ENCODE measurements at places on chromosomes 7 and 10. TPM values are rescaled to one million over a fixed set of nuclear protein-coding genes. Genes with fewer than 3 reads are reported as not detected.

Gene WDFY4
- total RNA-seq = under 0.01 TPM

Gene NOS3
- total RNA-seq = under 0.01 TPM

Gene NPY4R
- total RNA-seq = not detected

Gene GLI3
- total RNA-seq = 2.4 TPM

Gene DGKI
- total RNA-seq = under 0.01 TPM

Gene PON3
- total RNA-seq = 0.64 TPM

Gene POM121C
- 12.1 TPM for total RNA-seq

Gene NME8
- not detected for total RNA-seq

Gene PAXIP1
- total RNA-seq = 5.0 TPM

Gene SPRN
- not detected for total RNA-seq

Gene GRID2IP
- 0.26 TPM for total RNA-seq

Gene COL17A1
- 626 TPM for total RNA-seq

Gene FAM200A
- 4.5 TPM for total RNA-seq

Gene FRMD4A
- total RNA-seq = 3.2 TPM

Gene METTL27
- total RNA-seq = 0.26 TPM

Gene SRPK2
- total RNA-seq = 70.0 TPM

Gene HOXA5
- total RNA-seq = not detected

Gene KLF14
- total RNA-seq = not detected

Gene PDAP1
- total RNA-seq = 38.2 TPM

Gene SPDYE1
- not detected for total RNA-seq

Gene TUBAL3
- 0.26 TPM for total RNA-seq

Gene PAX4
- not detected for total RNA-seq

Gene VPS37D
- total RNA-seq = 2.4 TPM

Gene ADCYAP1R1
- not detected for total RNA-seq

Gene MBL2
- not detected for total RNA-seq

Gene ACHE
- total RNA-seq = not detected

Gene TMEM236
- under 0.01 TPM for total RNA-seq

Gene SSC4D
- total RNA-seq = 1.3 TPM

Gene VWC2
- total RNA-seq = not detected

Gene SPDYE2
- not detected for total RNA-seq

Gene GFRA1
- total RNA-seq = under 0.01 TPM

Gene OPN1SW
- total RNA-seq = not detected

Gene TAS2R5
- total RNA-seq = 3.9 TPM

Gene VWA2
- total RNA-seq = 1.8 TPM

Gene CPA2
- not detected for total RNA-seq

Gene SYCE1
- not detected for total RNA-seq

Gene ZNF273
- total RNA-seq = 2.6 TPM

Gene SPDYE9
- total RNA-seq = not detected

Gene FAM25A
- 4.7 TPM for total RNA-seq

Gene NCAPG2
- 3.5 TPM for total RNA-seq

Gene CDNF
- 1.3 TPM for total RNA-seq

Gene CLRN3
- total RNA-seq = not detected

Gene TAS2R4
- total RNA-seq = 1.8 TPM

Gene SAMD9
- 5.5 TPM for total RNA-seq

Gene RAB19
- total RNA-seq = not detected

Gene DNAJC12
- total RNA-seq = 0.26 TPM

Gene LRGUK
- 0.26 TPM for total RNA-seq

Gene ATP6V0A4
- not detected for total RNA-seq

Gene EPHA1
- 51.5 TPM for total RNA-seq

Gene GOLGA7B
- 0.26 TPM for total RNA-seq

Gene FZD1
- total RNA-seq = 4.1 TPM

Data from bronchial epithelial cell (primary cell).